Activated CD4-positive, alpha-beta T cell treated with anti-CD3 and anti-CD28 coated beads, Interleukin-2, amount 10 ng/mL, durations not matched to agents 24 days and 14 days (primary cell): ENCODE measurements at places on chromosomes 6 and 20. TPM values are rescaled to one million over a fixed set of nuclear protein-coding genes. Genes with fewer than 3 reads are reported as not detected.

- no peak for DNase-seq
Observed at GRCh38 chr6:116827561-116828240, 1.2 kb downstream of the GPRC6A start.

DNA sequence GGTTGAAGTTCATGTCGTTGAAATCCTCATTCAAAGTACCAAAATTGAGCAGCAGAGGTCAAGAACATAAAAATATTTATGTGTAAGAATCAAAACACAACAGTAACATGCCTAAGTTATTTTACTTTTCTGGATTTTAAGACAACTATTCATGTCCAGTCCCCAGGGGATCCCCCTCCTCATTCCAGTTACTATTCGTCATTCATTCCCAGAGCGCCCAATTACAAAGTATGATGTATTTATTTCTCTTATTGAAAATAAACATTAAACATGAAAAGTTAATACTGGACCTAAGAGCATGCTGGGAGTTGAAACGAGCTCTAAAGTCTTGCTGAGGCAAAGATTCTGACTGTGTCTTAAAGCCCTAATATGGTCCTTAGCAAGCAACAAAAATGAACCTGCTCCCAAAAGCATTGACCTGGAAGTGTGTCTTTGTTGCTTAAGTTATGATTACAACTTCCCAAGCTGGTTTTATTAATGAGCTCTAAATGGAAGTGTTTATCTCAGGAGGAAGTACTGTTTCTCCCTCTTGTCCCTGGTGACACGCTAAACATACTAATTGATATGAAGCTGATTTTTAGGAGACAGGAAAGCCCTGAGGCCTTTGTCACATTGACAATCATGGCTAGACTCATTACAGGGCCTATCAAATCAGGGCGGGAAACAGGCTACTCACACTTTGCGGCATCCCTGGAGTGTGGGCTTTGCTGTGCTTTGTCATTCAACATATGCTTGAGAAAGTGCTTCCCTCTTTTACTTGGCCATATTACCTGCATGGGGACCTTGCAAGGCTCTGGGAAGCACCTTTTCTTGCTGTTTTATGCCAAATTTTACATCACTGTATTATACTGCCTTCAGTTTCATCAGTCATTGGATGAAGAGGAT lies 192.2 kb upstream of the DTNBP1 start:
- no peak for DNase-seq

GRCh38 chr6:35300848-35301247 lies 3.2 kb downstream of the DEF6 start:
- peak; percentile 69 for DNase-seq

DNA sequence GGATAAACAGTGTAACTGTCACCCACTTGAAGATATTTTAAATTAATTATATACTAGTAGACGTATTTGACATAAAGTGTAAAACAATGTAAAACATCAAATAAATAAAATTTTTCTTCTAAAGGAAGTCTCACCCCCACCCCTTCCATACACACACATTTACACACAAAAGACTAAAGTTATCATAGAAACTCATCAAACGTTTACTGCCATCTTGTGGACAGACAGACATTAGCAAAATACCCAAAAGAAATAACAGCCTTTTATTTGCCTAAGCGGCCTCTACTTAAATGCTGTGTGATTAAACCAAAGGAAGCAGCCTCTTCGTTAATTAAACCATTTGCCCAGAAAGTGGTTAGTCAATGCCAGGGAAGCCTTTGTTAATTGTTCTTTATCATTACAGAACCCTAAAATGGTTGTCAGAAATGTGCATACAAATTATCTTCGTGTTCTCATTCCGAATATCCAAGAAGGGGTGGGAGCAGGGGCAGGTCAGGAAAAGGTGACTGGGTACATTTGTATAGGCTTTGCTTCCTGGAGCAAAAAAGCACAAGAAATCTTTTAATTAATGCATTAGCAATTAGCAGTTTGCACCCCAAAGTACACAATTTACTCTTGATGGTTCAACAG lies 176.2 kb upstream of the SASH1 start:
- DNase-seq, result no peak

CGAS gene
- 45.0 and 49.7 TPM in 2 replicates for total RNA-seq

- DNase-seq, result no peak
Observed at GRCh38 chr6:132334521-132334885, 66.8 kb downstream of the MOXD1 start.

DNA sequence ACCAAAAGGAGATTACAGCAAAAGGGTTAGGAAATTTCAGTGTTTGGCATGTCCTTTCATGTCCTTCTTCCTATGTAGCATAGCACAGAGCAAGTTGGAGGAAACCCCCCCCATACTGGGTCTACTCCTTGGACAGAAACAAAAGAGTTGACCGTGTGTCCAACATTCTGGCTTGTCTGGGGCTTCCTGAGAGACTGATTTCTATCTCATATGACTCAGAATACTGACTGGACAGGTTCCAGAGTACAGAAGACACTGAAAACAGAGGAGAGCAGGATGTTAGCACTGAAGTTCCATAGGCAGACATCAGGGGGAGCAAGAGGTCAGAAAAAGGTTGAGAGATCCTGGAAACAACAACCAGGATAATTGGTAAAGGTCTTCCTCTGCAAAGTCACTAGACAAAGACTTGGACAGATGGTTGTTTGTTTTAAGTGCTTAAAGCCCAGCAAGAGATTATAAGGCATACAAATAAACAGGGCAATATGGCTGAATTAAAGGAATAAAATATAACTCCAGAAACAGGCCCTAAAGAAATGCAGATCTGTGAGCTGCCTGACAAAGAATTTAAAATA lies 48.4 kb downstream of the USP49 start:
- DNase-seq, result peak; percentile 90

PDE7B gene
- total RNA-seq, result 15.4 and 16.0 TPM in 2 replicates

SLC18B1 gene
- total RNA-seq, result 3.3 and 3.8 TPM in 2 replicates

- no peak for DNase-seq
Observed at GRCh38 chr6:112701201-112701600, 354.1 kb downstream of the RFPL4B start.

DNA sequence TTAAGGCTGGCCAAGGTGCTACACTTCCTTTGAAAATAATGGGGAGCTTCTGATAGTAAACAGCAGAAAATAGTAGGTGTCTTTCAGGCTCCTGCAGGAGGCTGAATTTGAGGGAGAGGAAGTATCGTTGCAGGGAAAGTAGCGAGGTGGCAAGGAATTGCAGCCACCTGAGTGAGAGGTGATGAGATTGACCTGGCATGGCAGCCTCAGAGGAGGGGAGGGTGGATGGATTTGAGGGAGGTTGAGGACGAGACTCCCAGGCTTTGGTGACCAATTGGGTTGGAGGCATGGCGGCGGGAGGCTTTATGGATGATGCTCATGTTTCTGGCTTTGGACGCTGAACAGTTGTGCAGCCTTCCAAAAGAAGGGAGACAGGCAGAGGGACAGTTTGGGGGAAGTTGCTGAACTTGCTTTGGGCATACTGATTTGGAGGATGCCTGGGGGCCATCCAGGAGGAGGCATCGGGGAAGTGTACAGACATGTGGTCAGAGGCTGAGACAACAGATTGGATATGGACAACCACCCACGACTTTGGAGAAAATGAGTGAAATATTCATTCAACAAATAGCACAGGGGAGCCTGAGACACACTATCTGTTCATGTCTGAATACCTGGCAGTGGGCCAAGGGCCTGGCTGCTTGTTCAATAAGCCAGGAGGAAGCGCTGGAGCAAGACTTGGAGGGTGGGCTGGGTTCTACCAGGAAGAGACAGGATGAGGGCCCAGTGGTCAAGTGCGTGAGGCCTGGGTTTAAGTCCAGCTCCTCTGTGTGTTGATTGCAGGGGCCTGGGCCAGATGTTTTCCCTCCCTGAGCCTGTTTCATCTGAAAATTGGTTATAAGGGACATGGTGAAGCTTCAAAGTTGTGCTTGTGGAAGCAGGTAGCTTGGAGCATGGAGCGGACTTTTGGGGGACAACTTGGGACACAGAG lies 113.2 kb downstream of the CEBPB start:
- no peak for DNase-seq

SIRPB2 gene
- not detected in 2 replicates for total RNA-seq

- DNase-seq, result no peak
Observed at GRCh38 chr6:12709556-12710232, 6.9 kb upstream of the PHACTR1 start.

SLC22A23 gene
- 0.07 and 0.12 TPM in 2 replicates for total RNA-seq

TNNC2 gene
- total RNA-seq, result not detected in 2 replicates

DNA sequence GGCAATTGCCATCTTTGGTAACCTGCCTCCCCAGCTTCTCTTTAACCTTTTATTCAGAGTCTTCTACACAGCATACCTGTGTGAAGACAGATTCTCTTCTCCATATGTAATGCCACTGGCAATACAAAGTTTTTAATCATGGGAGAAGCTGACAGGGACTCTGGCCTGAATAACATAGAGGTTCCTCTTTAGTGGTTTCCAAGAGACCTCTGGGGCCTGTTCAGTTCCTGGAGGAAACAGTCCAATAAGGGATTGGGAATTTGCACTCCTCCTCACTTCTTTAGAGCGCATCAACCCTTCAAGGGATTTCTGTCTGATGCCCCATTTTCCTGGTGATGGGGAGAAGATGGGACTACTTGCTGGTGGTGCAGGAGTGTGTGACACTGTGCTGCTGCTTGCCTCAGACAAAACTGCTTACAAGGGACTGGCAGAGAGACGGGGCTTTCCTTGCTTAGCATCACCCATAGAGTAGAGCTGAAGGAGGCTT lies 1.4 kb downstream of the RIMS1 start:
- no peak for DNase-seq
